ENCODE measurements at places on chromosomes 11 and 22. TPM values are rescaled to one million over a fixed set of nuclear protein-coding genes. Genes with fewer than 3 reads are reported as not detected.

- no peaks in the 10 kb centered on the region for H3K36me3 ChIP-seq
- peaks cover 10% of the 10 kb centered on the region for H3K4me1 ChIP-seq
- no peak overlapping the region for H3K4me3 ChIP-seq
- no peaks in the 10 kb centered on the region for H3K27me3 ChIP-seq
- no peak for DNase-seq
These were observed 10.5 kb upstream of the C11orf24 start for GRCh38 chr11:68282141-68282860.

TUBA8 gene
- total RNA-seq, result 3.3 TPM

DNA sequence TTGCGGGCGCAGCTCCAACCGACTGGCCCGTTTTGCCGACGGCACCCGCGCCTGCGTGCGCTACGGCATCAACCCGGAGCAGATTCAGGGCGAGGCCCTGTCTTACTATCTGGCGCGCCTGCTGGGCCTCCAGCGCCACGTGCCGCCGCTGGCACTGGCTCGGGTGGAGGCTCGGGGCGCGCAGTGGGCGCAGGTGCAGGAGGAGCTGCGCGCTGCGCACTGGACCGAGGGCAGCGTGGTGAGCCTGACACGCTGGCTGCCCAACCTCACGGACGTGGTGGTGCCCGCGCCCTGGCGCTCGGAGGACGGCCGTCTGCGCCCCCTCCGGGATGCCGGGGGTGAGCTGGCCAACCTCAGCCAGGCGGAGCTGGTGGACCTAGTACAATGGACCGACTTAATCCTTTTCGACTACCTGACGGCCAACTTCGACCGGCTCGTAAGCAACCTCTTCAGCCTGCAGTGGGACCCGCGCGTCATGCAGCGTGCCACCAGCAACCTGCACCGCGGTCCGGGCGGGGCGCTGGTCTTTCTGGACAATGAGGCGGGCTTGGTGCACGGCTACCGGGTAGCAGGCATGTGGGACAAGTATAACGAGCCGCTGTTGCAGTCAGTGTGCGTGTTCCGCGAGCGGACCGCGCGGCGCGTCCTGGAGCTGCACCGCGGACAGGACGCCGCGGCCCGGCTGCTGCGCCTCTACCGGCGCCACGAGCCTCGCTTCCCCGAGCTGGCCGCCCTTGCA lies 1.0 kb downstream of the FJX1 start:
- no peak overlapping the region for H3K4me3 ChIP-seq
- no peak overlapping the region for H3K27ac ChIP-seq
- peaks cover 6% of the 10 kb centered on the region for H3K4me1 ChIP-seq
- DNase-seq, result no peak

DNA sequence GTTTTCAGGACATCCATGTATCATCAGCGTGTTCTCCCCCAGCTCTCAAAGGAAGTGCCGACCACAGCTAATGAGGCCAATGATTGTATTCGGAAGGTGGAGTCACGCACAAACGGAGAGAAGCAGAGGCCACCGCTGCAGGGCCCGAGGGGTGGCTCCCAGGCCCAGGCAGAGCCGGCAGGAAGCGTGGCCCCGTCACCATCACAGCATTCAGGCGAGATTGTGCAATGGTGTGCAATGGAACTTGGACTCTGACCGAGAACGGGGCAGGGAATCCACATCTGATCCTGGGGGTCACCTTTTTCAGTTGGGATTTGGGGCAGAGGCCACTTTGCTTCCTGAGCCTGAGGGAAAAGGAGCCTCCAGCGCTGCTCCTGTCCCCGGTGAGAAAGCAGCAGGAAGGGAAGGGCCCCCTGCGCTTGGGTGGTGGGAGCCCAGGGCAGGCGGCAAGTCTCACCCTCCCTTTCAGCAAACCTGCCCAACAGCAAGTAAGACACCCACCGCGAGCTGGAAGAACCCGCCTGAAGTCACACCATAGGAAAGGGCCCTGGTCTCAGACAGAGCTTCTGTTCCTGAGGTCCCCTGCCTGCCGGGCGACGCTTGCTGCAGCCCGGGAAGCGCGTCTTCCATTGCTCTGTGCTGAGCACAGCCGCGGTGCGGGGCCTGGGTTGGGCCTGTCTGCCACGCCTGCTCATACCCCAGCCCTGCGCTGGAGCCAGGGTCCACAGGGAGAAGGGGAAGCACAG lies 1430.7 kb downstream of the BRD1 start:
- H3K27ac ChIP-seq, result no peak overlapping the region
- H3K36me3 ChIP-seq, result no peaks in the 10 kb centered on the region
- no peaks in the 10 kb centered on the region for H3K4me1 ChIP-seq
- H3K27me3 ChIP-seq, result peaks cover 19% of the 10 kb centered on the region

DNA sequence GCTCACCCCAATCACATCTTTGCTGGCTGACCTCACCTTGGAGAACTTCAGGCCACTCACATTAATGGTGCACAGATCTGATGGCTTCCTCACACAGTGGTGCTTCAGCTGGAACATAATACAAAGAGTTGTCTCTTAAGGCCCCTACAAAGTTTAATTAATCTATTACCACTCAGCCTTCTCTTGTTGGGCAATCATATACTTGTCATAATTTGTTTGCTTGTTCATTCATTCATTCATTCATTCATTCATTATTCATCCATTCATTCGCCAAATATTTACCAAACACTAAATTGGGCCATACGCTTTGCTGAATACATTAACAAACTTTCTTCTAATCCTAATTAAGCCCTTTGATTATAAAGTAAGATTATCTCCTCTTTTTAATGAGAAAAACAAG lies 15.1 kb downstream of the XRRA1 start:
- H3K4me1 ChIP-seq, result no peaks in the 10 kb centered on the region
- no peak for DNase-seq
- no peaks in the 10 kb centered on the region for H3K27me3 ChIP-seq
- H3K36me3 ChIP-seq, result peaks cover 2% of the 10 kb centered on the region
- no peak overlapping the region for H3K27ac ChIP-seq
